NCI-H1092 (cell line): ENCODE measurements at places on chromosomes 1 and 21.
A peak's percentile ranks its signal among the peaks of the same experiment; 100 is the strongest.

GRCh38 chr1:65166572-65167305 is 18.7 kb downstream of the AK4 start:
- no peak for DNase-seq

- no peak for DNase-seq
Measured at GRCh38 chr1:226021801-226022200, 22.7 kb upstream of the SDE2 start.

- peak; percentile 12 for DNase-seq
Measured at GRCh38 chr1:152110860-152111514, 4.3 kb downstream of the TCHH start.

GRCh38 chr1:121483961-121484424 is 299.2 kb downstream of the SRGAP2C start:
- DNase-seq: no peak

- no peak for DNase-seq
Measured at GRCh38 chr1:150106341-150106740, 38.8 kb downstream of the VPS45 start.

GRCh38 chr1:62724430-62724829 is 36.2 kb upstream of the DOCK7 start:
- DNase-seq: no peak

GRCh38 chr1:43445606-43446387 is 7.9 kb downstream of the HYI start:
- DNase-seq: no peak

GRCh38 chr1:28280977-28281381 is 21.7 kb downstream of the SESN2 start:
- no peak for DNase-seq

DNA sequence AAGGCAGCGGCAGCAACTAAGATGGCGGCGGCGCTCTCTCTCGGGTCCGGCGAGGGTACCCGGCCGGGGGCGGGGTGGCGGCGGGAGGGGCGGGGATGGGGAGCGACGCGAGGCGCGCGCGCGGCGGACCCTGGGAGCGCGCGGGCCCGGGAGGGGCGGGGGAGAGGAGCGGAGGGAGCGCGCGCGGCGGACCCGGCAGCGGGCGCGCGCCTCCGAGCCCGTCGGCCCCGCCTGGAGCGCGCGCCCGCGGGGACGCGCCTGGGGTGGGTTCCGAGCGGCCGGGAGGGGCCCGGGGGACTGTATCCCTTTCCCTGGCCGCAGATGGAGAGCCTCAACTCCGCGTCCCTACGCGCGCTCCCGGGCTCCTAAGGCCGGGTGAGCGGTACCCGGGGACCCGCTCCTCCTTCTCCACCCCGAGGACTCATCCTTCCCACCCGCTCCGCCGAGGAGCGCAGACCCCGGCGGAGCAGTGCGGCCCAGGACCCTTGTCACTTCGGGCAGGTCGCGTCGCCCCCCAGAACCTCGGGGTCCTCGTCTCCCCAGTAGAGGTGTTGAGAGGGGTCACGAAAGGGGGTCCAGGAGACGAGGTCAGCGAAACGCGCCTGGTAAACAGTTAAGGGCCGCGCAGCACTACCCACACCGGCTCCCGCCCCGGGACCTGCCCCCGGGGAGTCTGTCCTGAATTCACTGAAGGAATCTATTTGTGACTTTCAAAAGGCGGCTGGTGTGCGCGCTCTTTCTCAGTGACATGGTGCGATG is at the start of gene CLSTN1:
Gene CLSTN1 (minus strand): TSS at position 23 of the 759 bp plus-strand sequence. CDS start 232 bp downstream, outside the sequence.
- peak; percentile 87 for DNase-seq

- DNase-seq: no peak
Measured at GRCh38 chr1:209160230-209160629, 423.3 kb upstream of the CAMK1G start.

- no peak for DNase-seq
Measured at GRCh38 chr1:214515544-214516433, 35.6 kb downstream of the PTPN14 start.

GRCh38 chr1:7760245-7760644 is 10.9 kb upstream of the VAMP3 start:
- DNase-seq: no peak

DNA sequence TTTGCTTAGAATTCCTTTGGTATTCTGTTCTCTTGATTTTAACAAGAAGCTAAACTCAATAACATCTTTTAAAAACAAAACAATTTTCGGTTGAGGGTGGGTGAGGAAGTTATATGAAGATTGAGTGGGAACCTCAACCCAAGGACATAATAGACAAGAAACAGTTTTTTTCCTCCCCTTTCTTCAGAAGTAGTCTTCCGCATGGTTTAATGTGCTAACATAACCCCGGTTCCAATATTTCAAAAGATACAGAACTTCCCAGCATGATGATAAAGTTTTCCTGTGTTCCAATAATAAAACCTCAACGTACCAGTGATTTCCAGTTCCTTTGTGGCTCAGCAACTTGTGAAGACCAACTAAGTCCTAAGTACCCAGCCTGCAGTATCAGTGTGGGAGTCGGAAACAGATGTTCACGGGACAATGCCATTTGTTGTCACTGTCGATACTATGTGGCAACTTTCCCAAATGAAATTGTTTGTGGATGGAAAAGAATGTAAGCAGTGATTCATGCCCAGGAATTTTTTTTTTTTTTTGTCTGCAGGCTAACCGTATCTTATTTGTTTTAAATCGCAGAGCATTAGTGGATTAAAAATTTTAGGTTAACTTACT is 48.5 kb downstream of the NR5A2 start:
- DNase-seq: no peak

- DNase-seq: no peak
Measured at GRCh38 chr1:42386051-42386450, 5.5 kb downstream of the RIMKLA start.

GRCh38 chr1:106751002-106751401 is 305.5 kb upstream of the PRMT6 start:
- DNase-seq: no peak

- no peak for DNase-seq
Measured at GRCh38 chr1:47340227-47340626, 6.6 kb downstream of the CMPK1 start.

GRCh38 chr1:103191327-103191726 is 83.0 kb upstream of the COL11A1 start:
- DNase-seq: no peak

DNA sequence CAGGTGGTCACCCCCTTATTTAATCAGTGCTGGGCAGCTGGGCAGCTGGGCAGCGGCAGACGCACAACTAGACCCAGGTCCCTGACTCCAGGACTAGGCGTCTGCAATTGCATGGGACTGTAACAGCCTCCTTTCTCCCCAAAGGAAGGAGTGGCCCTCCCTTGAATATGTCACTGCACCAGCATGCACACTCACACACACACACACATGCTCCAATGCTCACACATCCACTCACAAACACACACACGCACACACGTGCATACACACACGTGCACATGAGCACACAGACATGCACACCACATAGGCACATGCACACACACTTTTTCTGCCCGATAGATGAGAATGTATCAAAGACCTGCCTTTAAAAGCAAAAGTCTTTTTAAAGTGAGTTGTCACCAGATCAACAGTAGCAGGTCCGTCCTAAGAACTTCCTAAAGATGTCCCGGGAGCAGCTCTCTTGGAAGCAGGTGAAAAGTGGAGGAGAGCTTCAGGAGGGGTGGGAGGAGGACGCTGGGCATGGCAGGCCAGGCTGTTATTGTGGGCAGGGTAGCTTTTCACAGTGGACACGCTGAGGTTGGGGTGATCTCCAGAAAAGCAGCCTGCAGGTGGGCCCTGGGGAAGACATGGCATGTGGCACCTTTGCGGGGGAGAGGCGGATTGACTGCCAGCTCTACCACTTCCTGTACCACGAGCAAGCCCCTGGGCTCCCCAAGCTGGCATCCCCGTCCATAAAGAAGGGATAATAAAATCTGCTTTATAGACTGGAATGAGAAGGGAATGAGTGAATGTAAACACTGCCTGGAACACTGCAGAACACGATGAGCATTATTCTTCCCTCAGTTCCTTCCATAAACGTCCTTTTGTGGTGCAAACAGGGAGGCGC is 1.7 kb downstream of the PDE9A start:
- DNase-seq: no peak

GRCh38 chr21:27132266-27132665 is 165.4 kb upstream of the ADAMTS5 start:
- DNase-seq: no peak

- DNase-seq: no peak
Measured at GRCh38 chr1:225928186-225929175, 4.4 kb upstream of the PYCR2 start.

DNA sequence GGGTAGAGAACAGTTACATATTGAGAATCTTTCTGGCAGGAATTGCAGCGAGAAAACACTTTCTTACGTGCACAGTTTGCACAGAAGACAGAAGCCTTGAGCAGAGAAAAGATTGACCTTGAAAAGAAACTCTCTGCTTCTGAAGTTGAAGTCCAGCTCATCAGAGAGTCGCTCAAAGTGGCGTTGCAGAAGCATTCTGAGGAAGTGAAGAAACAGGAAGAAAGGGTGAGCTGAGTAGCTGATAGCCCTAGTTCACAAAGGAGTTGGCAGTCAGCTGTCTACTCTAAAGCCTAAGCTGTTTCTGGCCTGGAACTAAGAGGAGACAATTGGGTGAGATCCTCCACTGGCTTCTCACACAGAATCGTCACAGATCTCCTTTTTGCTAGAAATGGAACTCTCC is 20.3 kb upstream of the SH3BGRL3 start:
- no peak for DNase-seq

DNA sequence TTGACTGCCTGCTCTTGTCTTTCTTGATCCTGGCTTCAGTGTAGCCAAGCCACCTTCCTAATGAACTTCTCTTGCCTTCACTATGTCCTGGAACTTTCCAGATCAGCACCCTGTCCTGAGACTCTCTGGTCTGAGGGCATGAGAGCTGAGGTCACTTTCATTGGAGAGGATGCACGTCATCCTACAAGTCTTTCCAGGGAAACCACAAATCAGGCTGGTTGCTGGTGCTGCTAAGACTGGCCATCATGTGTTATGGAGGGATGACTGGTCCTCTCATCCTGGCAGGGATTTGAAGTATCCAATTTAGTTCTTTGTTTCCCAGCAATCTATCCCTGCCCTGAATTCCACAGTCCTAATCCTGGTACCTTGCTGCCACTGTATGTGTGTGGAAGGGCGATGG is 228.6 kb downstream of the GPATCH2 start:
- no peak for DNase-seq

DNA sequence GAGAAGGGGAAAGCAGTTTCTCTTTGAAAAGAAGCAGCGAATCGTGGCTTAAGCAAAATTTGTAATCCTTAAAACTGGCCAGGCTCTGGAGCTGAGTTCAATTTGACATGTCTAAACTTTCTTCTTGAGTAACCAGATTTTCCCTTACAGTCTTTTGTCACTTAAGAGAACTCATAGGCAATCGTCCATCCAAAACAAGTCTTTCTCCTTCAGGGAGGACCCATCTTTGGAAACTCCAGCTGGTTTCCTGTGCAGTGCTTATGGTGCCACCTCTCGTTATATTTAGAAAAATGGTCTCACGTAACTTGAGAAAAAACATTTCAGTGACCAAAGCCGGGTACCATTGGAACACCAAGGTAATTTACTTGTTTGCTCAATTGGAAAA is 1.8 kb upstream of the PTTG1IP start:
- DNase-seq: no peak

- no peak for DNase-seq
Measured at GRCh38 chr21:29961291-29962027, 21.7 kb upstream of the GRIK1 start.

GRCh38 chr1:89516055-89516454 is 8.6 kb upstream of the LRRC8B start:
- DNase-seq: no peak

DNA sequence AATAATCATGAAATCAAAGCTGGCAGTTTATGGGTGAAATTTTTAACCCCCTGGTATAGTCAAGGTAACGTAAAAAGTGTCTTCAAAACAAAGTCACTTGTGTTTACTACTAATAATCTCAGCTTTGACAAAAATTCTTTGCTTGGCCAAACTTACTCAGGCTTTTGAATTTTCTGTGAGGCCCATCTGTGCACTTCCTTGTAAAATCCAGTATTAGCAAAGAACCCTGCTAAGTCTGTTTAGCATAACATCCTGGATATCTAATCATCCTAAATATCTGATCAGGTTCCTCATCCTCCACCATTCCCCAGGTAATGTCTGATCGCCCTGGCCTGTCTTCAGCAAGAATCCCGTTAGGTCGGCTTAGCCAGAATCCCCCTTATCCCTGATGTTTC is 3.0 kb downstream of the LYST start:
- DNase-seq: no peak

GRCh38 chr1:53585565-53585964 is 126.4 kb downstream of the DMRTB1 start:
- DNase-seq: no peak

- DNase-seq: no peak
Measured at GRCh38 chr21:29152916-29153315, 22.5 kb downstream of the MAP3K7CL start.

DNA sequence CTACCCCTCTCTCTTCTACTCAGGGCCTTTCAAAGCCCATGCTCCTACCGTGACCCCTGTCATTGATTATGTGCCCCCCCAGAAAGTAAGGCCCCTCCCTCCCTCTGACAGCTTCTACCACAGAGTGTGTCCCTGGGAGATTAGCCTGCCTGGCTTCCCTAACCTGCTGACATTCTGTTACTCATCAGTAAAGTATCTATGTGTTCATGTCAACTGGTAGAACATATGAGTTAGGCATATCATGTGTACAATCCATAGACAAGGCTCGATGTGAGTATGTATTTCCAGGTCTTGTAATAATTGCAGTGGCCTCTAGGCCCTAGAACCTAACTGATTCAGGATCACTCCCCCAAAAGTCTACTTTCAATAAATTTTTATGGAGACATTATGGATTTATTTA is 120.0 kb downstream of the GIPC2 start:
- DNase-seq: no peak
